Glutamatergic neuron (in vitro differentiated cells): ENCODE measurements at places on chromosomes 2 and 18. TPM values are rescaled to one million over a fixed set of nuclear protein-coding genes. Genes with fewer than 3 reads are reported as not detected.

Gene DSEL
- total RNA-seq, result 12.2 TPM

Gene GBX2
- 1.2 TPM for total RNA-seq

Gene ST8SIA3
- 17.7 TPM for total RNA-seq

Gene NT5DC4
- not detected for total RNA-seq

Gene NEUROD1
- 65.5 TPM for total RNA-seq

Gene CMPK2
- total RNA-seq, result 0.81 TPM

Gene ABHD1
- total RNA-seq, result not detected

Gene SMAD7
- total RNA-seq, result 10.8 TPM

Gene POU3F3
- total RNA-seq, result 0.54 TPM

Gene CCDC178
- not detected for total RNA-seq

Gene MARCHF4
- total RNA-seq, result 26.1 TPM

Gene TTN
- total RNA-seq, result 0.34 TPM

Gene UPP2
- total RNA-seq, result not detected

Gene TNFAIP6
- total RNA-seq, result not detected

Gene CRACDL
- total RNA-seq, result 2.1 TPM

- H3K27ac ChIP-seq, result no peak overlapping the region
- H3K27me3 ChIP-seq, result peaks cover 8% of the 10 kb centered on the region
- no peak for DNase-seq
Observed at GRCh38 chr2:121977326-121977725, 221.9 kb downstream of the TSN start.

GRCh38 chr2:112690853-112691401, 29.9 kb upstream of the NT5DC4 start:
- DNase-seq, result peak; percentile 45
- peaks cover 1% of the 10 kb centered on the region for H3K27me3 ChIP-seq
- no peak overlapping the region for H3K27ac ChIP-seq
- H3K36me3 ChIP-seq, result no peaks in the 10 kb centered on the region

DNA sequence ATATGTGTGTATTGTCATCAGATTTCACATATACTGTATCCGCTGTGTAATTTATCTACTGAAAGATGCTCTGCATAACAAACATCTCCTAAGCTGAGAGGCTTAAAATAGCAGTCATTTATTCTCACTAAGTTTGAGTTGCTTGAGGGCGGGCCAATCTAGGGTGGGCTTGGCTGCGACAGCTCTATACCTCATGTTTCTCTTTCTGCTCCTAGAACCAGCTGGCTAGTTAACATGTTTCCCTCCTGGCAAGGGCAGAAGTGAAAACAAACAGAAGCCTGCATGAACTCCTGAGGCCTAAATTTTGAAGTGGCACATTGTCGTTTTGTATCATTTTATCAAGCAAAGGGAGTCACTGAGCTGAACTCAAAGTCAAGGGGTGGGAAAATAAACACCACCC, 585.0 kb upstream of the VRK2 start:
- H3K4me3 ChIP-seq, result no peak overlapping the region
- H3K27me3 ChIP-seq, result no peaks in the 10 kb centered on the region
- no peak for DNase-seq
- H3K36me3 ChIP-seq, result no peaks in the 10 kb centered on the region
- H3K27ac ChIP-seq, result peak overlapping the region; percentile 90

- DNase-seq, result no peak
- H3K27ac ChIP-seq, result no peak overlapping the region
- no peaks in the 10 kb centered on the region for H3K27me3 ChIP-seq
- H3K36me3 ChIP-seq, result no peaks in the 10 kb centered on the region
- no peaks in the 10 kb centered on the region for H3K4me1 ChIP-seq
Observed at GRCh38 chr2:137700681-137701080, 263.6 kb upstream of the HNMT start.

GRCh38 chr2:60432035-60432601, 121.3 kb downstream of the BCL11A start:
- peaks cover 6% of the 10 kb centered on the region for H3K4me1 ChIP-seq
- no peak overlapping the region for H3K27ac ChIP-seq
- peaks cover 7% of the 10 kb centered on the region for H3K27me3 ChIP-seq
- peaks cover 16% of the 10 kb centered on the region for H3K36me3 ChIP-seq
- no peak for DNase-seq

DNA sequence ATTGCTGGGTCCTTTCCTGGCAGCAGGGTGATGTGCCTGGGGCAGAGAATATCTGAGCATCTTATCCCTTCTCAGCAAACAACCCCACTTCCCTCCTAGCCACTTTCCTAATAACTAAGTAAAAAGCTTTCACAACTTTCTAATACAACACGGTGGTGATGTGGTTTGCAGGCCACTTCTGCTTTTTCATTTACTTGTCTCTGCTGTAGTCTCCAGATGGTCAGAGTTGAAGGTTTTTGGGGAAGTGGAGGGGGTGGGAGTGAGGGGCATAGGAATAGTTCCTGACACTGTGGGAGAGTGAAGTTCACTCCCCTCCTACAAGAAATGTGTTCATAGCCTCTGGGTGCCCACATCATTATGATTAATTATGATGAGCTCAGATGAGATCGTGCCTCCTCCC, 11.6 kb downstream of the OXER1 start:
- peaks cover 25% of the 10 kb centered on the region for H3K4me1 ChIP-seq
- no peak for DNase-seq
- H3K27me3 ChIP-seq, result peaks cover 5% of the 10 kb centered on the region
- H3K27ac ChIP-seq, result no peak overlapping the region

DNA sequence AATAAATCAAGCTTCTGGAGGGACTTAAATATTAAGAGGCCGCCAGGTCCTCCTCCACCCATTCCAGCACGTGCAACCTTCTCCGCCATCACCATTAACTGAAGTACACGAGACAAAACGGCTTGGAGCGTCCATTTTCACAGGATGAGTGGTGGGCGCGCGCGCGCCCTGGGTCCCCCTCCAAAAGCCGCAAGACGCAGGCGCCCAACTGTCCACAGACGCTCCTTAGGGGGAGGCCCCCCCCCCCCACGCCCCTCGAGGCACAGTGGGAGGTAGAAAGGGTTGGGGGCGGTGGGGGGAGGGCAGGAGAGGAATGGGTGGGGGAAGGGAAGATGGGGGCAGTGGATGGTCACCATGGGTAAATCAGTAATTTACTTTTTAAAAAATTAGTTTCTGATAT, 10.5 kb upstream of the STAMBP start:
- H3K27me3 ChIP-seq, result peaks cover 2% of the 10 kb centered on the region
- DNase-seq, result no peak
- no peak overlapping the region for H3K4me3 ChIP-seq
- H3K4me1 ChIP-seq, result no peaks in the 10 kb centered on the region
- no peaks in the 10 kb centered on the region for H3K36me3 ChIP-seq
- H3K27ac ChIP-seq, result no peak overlapping the region

- peaks cover 6% of the 10 kb centered on the region for H3K4me1 ChIP-seq
- no peak overlapping the region for H3K27ac ChIP-seq
- H3K4me3 ChIP-seq, result no peak overlapping the region
- no peaks in the 10 kb centered on the region for H3K36me3 ChIP-seq
- DNase-seq, result no peak
Observed at GRCh38 chr2:62663411-62663810, 42.1 kb upstream of the EHBP1 start.

DNA sequence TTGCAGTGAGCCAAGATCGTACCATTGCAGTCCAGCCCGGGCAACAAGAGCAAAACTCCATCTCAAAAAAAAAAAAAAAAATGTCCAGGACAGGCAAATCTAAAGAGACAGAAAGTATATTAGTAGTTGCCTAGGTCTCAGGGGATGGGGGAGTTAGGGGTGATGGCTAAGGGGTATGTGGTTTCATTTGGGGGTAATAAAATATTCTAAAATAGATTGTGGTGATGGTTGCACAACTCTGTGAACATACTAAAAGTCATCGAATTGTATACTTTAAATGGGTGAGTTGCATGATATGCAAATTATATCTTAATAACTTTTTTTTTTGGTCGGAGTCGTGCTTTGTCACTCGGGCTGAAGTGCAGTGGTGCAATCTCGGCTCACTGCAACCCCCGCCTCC, 34.2 kb upstream of the ACTR2 start:
- no peak for DNase-seq
- H3K4me1 ChIP-seq, result no peaks in the 10 kb centered on the region
- no peaks in the 10 kb centered on the region for H3K36me3 ChIP-seq
- no peak overlapping the region for H3K27ac ChIP-seq
- H3K27me3 ChIP-seq, result peaks cover 2% of the 10 kb centered on the region

GRCh38 chr2:237863102-237863511, 3.7 kb downstream of the RAMP1 start:
- H3K4me1 ChIP-seq, result peaks cover 24% of the 10 kb centered on the region
- peaks cover 5% of the 10 kb centered on the region for H3K27me3 ChIP-seq
- no peak overlapping the region for H3K4me3 ChIP-seq
- DNase-seq, result no peak
- no peaks in the 10 kb centered on the region for H3K36me3 ChIP-seq
- no peak overlapping the region for H3K27ac ChIP-seq

GRCh38 chr18:63192885-63193349, 126.7 kb downstream of the BCL2 start:
- H3K27ac ChIP-seq, result peak overlapping the region; percentile 41
- no peaks in the 10 kb centered on the region for H3K27me3 ChIP-seq
- no peak overlapping the region for H3K4me3 ChIP-seq
- no peak for DNase-seq
- H3K4me1 ChIP-seq, result peaks cover 6% of the 10 kb centered on the region
- no peaks in the 10 kb centered on the region for H3K36me3 ChIP-seq

GRCh38 chr18:34551824-34552223, 158.3 kb upstream of the DTNA start:
- no peak overlapping the region for H3K4me3 ChIP-seq
- DNase-seq, result no peak
- H3K27ac ChIP-seq, result no peak overlapping the region
- H3K4me1 ChIP-seq, result peaks cover 5% of the 10 kb centered on the region
- no peaks in the 10 kb centered on the region for H3K36me3 ChIP-seq
- H3K27me3 ChIP-seq, result peaks cover 1% of the 10 kb centered on the region

GRCh38 chr2:180985771-180986395, 5.5 kb downstream of the UBE2E3 start:
- peaks cover 6% of the 10 kb centered on the region for H3K27me3 ChIP-seq
- H3K4me3 ChIP-seq, result peak overlapping the region; percentile 82
- H3K36me3 ChIP-seq, result no peaks in the 10 kb centered on the region
- peaks cover 40% of the 10 kb centered on the region for H3K4me1 ChIP-seq

- no peak overlapping the region for H3K27ac ChIP-seq
- no peak for DNase-seq
- no peak overlapping the region for H3K4me3 ChIP-seq
- peaks cover 6% of the 10 kb centered on the region for H3K27me3 ChIP-seq
- H3K4me1 ChIP-seq, result peaks cover 22% of the 10 kb centered on the region
Observed at GRCh38 chr2:136572335-136572734, 193.0 kb upstream of the THSD7B start.

- H3K36me3 ChIP-seq, result peaks cover 5% of the 10 kb centered on the region
- H3K27ac ChIP-seq, result peak overlapping the region; percentile 65
- DNase-seq, result no peak
- H3K4me3 ChIP-seq, result no peak overlapping the region
- H3K4me1 ChIP-seq, result peaks cover 10% of the 10 kb centered on the region
Observed at GRCh38 chr18:9380101-9380500, 45.5 kb downstream of the TWSG1 start.
